ENCODE measurements at places on chromosomes 3 and 15.

GRCh38 chr15:83115410-83115809, 8.0 kb downstream of the TM6SF1 start:
- DNase-seq = no peak

GRCh38 chr15:91021516-91022074, 799 bp downstream of the VPS33B start:
- no peak for DNase-seq

GRCh38 chr3:4425707-4426106, 41.4 kb downstream of the SUMF1 start:
- no peak for DNase-seq

- no peak for DNase-seq
Observed at GRCh38 chr3:11379238-11379823, 107.1 kb downstream of the ATG7 start.

GRCh38 chr3:101970905-101971304, 121.6 kb downstream of the NFKBIZ start:
- DNase-seq = no peak

GRCh38 chr3:71463617-71464016, 119.9 kb downstream of the FOXP1 start:
- DNase-seq = no peak

- peak; percentile 52 for DNase-seq
Observed at GRCh38 chr3:188749010-188749617, 422.7 kb upstream of the TPRG1 start.

GRCh38 chr3:13451301-13451673, 28.8 kb upstream of the HDAC11 start:
- no peak for DNase-seq

DNA sequence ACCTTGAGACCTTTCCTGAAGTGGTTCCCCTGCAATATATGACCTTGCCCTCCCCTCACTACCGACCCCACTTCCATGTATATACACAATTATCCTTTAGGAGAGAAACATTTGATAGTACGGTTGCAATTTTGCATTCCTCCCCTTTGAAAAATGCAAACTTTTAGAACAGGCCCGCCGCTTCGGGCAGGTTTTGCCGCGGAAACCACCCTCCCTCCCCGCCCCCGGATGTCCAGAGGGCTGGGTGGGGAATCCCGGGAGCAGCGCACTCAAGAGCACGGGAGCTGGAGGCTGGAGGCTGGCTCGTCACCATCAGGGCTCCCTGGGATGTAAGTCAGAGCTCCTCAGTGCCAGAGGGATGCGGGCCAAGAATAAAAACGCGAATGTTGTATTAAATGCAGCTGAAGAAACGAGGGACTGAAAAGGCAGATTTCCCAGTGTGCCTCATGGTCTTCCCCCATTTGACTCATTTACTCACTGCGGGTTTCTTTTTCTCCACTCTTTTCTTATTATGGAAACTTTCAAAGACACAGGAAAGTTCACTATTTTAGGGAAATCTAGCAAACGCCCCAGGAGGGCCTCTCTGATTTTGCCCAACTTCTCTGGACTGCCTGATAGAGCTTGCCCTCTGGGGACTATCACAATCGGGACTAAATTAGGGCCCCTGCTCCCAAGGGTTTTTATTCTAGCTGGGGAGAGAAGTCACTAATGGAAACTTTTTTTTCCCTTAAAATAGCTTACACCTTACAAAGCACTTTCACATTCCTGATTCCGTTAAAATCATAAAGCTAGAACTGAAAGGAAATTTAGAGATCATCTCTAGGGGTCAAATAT, 2.9 kb upstream of the USP3 start:
- DNase-seq = no peak

DNA sequence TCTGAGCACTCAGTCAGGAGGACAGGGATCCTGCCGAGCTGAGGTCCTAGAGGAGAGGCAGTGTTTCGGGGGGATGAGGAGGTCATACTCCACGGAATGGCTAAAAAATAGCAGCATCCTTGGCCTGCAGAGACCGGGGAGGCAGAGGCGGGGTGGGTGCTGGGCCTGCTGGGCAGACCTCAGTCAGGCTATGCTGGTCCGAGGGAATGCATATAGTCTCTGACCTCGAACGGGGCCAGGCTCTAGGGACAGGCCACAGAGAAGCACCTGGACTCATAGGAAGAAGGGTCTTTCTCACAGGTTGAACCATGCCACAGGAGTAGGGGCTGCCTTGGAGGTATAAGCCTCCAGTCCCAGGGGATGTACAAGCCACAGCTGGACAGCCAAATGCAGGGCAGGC, 14.0 kb upstream of the SKIC8 start:
- DNase-seq = no peak

DNA sequence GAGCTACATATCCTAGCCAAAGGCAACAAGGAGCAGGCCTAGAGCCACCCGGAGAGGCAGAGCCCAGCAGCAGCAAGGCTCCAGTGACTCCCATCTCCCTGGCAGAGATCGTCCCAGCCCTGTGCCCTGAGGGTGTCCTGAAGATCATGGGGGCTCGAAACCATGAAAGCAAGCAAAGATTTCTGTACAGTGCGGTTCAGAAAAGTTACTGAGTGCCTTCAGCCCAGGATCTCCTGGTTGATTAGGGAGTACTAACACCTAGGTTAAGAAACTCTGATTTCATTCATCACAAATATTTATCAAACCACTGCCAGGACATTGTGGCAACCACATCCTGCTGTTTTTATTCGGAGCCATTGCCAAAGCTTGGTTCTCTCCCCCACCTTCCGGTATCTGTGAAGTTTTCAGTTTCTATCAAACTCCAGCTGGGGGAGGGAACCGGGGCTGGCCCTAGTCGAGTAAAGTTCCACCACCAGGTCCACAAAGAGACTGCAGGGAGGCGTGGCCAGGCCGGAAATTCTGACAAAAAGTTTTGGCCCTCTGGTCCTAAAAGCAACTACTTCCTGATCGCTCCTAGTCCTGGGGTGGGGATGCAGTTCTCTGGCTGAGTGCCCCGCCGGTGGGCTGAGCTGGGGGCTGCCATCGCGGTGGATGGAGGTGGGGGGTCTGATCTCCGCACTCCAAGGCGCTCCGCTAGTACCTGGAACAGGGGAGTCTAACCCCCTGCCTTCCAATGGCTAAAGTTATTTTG, 1.2 kb downstream of the RAB43 start:
- peak; percentile 82 for DNase-seq

DNA sequence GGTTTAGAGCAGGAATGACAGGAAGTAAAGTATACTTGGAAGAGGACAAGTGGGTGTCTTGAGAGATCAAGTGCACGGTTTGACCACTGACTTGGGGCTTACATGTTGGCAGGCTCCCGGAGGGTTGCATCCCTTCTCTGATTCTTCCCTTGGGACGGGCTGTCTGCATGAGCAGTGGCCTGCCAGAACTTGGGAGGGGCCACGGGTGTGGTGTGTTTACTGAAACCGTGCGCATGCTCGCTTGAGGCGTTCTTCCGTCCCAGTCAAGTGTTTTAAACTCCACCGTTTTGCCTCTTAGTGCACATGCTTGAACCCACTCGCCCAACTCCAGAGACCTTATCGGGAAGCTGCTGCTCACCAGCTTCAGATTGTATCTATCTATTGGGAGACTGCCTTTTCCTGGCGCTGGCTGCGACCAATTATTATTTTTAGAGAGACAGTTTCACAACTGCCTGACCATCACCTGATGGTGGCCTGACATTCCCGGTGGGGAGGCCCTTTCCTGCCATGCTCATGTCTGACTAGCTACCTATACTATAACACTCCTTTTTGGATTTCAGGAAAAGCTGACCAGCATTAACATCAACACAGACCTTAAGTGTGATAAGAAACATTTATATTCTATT, 14.9 kb upstream of the C3orf22 start:
- DNase-seq = no peak

DNA sequence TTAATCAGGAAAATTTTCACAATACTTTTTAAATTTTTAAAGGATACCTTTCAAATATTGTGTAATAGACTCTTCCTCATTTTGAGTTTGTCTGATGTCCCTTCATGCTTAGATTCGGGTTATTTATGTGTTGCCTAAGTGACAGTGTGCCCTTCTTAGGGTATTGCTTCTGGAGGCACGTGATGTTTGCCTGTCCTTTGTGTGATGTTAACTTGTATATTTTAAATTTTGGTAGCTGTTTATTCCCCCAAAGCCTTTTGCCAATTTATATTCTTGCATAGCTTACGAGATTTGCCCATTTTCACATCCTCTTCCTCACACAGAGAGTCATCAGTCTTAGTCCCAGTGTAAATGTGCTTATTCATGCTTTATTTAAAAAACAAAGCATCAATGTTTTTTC, 433.1 kb downstream of the EPHB1 start:
- no peak for DNase-seq

GRCh38 chr3:53103397-53104296, 26.6 kb downstream of the RFT1 start:
- no peak for DNase-seq

- no peak for DNase-seq
Observed at GRCh38 chr15:34708422-34708821, 46.4 kb downstream of the GJD2 start.

DNA sequence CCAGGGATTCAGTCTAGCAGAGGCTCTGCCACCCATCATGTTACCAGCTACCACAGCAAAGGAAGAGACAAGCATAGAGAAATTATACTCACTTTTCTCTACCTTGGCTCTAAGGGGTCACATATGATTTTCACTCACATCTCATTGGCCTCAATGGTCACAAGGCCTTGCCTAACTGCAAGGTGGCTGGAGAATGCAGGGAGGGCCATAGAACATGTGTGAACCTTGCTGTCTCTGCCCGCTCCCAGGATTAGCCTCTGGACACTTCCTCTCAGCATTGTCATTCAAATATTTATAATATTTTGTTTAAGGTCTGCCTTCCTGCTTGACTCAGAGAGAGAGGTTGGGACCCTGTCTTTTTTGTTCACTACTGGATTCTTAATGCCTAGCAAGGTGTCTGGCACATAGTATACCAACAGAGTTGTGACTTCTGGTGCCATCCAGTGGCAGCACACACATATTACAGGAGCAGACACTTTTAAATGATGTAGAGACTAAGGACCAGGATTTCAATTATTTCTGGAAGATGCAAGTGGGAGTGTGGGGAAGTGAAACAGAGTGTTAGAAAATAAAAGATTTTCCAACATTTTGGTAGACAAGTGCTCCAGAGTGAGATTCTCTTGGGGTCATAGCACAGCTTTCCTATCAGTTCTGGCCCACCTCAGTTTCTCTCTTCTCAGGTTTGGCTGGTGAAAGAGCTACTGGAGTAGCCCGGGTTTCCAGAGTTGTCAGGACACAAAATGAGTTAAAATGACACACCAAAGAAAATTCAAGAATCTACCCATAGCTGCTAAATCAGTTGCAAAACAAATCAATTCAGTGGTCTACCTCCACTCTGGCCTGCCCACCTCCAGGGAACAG, 119.0 kb upstream of the RASGRP1 start:
- DNase-seq = peak; percentile 60

DNA sequence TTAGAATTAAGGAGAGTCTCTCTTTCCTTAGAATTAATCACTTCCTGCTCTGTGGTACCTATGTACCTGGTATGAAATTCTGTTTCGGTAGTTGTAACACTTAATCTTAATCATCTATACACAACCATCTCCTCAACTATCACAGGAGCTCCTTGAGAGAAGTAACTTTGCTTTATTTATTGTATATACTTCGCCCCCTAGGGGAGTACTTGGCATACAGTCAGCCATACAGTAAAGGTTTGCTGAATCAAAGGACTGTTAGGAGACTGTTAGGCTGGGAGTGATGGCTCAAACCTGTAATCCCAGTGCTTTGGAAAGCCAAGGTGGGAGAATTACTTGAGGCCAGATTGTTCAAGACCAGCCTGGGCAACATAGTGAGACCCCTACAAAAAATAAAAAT, 44.7 kb downstream of the RORA start:
- no peak for DNase-seq

DNA sequence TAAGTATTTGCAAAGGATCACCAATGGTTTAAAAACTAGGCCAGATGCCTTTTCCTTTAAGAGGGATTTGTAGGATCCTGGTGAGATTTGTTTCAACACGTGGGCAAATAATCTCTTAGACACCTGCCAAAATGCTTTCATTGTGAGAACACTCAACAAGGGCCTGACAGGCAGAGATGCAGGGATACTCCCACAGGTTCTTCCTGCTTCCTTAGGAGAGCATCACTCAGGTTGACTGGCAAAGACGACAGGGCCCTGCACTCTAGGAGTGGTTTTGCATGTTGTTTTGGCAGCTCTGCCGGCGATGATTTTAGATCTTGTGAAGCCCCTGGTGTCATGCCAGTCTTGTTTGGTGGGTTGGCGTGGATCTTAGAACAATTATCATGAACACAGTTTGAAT, 184.5 kb downstream of the NR1D2 start:
- DNase-seq = no peak

All from stimulated activated CD4-positive, alpha-beta T cell treated with anti-CD3 and anti-CD28 coated beads, Interleukin-2, amount 100 ng/mL, for 4 hours (primary cell).